ENCODE measurements at places on chromosomes 3 and 15. TPM values are rescaled to one million over a fixed set of nuclear protein-coding genes. Genes with fewer than 3 reads are reported as not detected.

DNA sequence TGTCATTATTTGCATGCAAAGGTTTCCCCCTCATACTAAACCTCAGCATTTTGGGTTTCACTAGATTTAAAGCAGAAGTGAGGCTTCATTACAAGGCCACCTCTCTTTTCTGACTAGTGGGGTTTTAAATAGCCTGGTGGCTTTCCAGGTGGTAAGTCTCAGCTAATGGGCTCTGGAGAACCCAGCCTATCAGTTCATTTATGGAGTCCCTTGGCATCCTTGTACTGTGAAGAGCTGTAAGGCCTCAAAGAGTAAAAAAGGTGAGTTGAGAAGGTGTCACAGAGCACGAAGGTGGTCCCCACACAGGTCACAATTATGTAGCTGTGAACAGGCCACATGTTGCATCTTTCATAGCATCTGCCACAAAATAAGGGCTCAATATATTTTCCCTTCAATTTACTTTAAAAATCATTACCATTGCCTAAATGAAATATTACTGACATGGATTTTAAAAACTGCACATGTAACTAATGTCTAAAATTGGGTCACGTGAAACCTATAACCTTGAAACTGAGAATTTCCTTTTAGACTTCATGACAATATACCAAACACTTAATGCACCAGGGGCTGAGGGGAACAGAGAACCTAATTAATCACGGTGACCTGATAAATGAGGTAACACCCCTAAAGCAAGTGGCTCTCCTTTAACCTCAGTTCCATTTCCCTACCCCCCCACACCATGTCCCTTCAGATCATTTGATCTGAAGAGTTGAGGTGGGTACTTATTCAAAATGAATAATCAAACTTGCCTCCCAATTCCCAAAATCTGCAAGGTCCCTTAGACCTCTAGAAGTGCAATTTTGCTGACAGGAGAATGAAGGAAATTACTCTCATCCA lies 1.3 kb downstream of the NGLY1 start:
- DNase-seq = peak; percentile 78

Gene FBXO45
- 5.2 TPM for total RNA-seq

Gene PTX3
- total RNA-seq = 0.36 TPM

Gene GPR15
- total RNA-seq = 6.5 TPM
